ENCODE measurements at places on chromosomes 5 and 9. TPM values are rescaled to one million over a fixed set of nuclear protein-coding genes. Genes with fewer than 3 reads are reported as not detected.

DNA sequence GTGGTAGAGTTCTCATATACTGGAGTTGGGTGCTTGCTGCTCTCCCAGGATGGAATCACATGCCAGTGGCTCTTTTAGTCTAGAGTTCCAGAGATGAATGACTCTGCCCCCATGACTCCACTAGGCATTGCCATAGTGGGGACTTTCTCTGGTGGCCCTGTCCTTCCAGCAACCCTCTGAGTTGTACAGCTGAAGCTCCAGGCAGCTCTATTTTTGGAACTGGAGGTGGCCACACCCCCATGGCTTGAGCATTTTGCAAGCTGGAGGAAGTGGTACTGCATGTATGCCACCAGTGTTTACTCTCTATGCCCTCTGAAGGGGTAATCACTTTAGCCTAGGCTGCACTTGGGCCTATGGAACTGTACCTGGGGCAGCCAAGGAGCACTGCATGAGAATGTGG, 112.6 kb downstream of the RANBP17 start:
- no peak for DNase-seq

PIP5K1B gene
- total RNA-seq: 1.9 TPM

DNA sequence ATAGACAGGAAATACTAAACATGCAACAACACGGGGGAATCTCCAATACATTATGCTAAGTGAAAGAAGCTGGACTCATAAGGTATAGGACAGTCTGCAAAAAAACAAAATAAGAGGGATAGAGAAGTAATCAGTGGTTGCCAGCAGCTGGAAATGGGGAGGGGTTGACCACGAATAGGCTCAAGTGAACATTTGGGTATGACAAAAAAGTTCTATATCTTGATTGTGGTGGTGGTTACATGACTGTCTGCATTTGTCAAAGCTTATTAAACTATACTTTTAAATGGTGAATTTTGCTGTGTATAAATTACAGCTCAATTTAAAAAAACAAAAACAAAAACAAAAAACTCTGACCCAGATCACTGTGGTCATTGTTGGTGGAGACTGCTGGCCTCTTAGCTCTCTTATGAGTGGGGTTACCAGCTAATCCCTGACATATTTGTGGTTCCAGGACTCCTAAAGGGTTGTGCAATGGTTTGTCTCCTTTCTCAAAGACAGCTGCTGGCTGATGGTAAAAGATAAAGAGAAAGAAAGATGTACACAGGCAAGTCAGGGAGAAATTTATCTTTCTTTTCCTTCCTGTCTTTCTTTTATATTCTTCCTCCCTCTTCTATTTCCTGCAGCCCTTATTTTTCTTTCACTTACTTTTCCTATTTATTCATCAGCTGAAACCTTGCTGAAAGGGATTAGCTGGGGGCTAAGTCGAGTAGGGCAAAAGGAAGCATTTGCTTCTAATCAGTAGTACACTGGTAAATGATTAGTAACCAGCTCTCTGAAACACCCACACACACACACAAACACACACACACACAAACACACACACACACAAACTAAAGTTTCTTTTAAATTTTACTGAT, 42.6 kb upstream of the APC start:
- no peak for DNase-seq

DNA sequence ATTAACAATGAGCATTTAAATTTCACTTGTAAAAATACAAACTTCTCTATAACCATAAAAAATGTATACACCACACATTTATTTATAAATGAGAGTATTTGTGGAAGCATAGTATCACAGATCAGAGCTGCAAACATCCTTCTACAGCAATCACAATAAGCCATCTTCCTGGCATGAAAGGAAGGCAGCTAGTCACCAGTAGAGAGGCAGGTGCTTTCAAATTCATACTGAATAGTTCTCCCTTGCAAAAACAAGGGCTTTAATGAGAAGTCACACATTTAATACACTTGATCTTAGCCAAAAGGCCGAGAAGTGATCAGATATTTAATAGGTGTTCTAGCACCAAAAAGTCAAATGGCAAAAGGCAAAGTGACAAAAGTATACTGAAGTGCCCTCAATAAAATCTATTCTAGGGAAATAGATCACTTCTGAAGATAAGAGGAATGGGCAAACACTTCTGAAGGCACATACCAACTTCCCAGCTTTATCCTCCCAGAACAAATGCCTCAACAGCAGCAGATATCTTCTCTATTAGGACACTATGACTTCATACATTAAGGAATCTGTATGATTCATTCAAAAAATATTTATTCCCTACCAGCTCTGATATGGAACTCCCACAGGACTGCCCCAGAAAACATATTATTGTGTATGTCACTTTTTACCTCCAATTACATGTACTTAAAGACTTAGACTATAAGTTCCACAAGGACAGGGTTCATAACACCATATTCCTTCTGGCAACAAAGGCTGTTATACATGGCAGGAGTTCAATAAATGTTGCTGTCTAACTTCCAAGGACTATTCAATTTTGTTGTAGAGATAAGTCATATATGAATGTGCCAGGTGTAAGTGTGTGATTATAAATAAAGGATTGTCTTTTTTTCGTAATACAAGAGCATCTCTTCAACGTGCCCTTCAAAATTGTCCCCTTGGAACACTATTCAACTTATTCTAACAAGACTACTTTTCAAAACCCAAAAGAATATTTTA, 31.7 kb downstream of the MAPKAP1 start:
- no peak for DNase-seq
